ENCODE measurements at places on chromosomes 13 and 19.

DNA sequence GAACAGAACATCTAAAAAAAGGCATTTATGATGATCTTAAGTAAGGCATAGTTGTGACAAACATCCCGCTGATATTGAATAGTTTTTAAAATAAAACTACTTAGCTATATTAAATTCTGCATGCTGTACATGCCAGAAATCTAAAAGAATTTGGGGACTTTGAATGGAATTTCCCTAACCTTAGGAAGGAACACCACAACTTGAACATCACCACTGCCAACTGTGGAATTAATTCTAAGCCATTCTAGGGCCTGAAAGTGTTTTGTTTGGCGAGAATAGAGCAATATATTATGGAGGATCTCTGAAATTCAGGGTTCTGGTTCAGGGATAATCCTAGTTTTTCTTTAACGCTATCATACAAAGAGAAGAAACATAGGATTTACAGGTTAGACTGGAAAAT is 17.8 kb upstream of the LATS2 start:
- ATAC-seq = no peak

- ATAC-seq = no peak
Observed at GRCh38 chr19:51075998-51076397, 6.7 kb downstream of the KLK14 start.

DNA sequence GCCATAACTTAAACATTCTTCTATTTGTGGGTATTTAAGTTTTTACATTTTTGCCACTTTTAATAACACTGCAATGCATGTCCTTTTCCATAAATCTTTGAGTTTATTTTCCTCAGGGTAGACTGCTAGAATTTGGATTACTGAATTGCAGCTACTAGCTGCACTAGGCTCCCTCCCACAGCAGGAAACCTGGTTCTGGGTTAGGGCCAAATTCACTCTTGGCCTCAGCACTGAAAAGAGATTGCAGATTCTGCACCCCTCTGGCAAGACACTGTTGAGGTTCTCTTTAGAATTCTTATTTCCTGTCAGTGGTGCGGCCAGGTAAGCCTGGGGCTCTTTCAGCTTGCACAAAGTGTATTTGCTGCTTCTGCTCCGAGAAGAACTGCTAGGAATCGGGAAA is 155.7 kb downstream of the ENOX1 start:
- no peak for ATAC-seq

DNA sequence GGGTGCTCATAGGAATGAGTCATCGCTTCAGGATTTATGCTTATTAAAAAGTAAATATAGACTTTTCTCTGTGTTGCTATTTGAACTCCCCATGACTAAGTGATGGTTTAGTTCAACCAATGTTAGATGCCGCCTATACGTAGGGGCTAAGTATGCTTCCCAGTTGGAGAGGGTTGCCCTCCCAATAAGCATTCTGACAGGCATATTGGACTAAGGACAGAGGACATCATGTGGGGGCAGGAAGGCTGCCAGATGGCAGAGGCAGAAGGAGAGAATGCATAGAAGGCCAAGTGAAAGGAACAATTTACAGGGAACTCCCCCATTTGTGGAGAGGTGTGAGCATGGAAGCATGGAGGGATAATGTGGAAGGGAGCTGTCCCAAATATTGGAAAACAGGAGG is 318.4 kb upstream of the OBI1 start:
- no peak for ATAC-seq

DNA sequence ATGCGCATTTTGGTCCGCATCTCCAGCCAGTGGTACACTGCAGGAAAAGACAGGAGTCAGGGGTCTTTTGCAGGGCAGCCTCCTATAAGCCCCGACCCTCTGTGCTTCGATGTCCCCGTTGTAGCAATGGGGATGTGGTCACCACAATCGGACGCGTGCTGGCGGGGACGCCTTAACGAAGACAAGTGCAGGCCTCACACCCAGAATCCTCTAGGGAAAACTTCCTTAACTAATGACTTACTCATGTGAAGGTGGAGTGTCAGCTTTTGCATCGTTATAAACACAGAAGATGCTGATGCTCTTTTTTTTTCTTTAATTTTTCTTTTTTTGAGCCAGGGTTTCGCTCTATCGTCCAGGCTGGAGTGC is 22.1 kb downstream of the VASP start:
- no peak for ATAC-seq

DNA sequence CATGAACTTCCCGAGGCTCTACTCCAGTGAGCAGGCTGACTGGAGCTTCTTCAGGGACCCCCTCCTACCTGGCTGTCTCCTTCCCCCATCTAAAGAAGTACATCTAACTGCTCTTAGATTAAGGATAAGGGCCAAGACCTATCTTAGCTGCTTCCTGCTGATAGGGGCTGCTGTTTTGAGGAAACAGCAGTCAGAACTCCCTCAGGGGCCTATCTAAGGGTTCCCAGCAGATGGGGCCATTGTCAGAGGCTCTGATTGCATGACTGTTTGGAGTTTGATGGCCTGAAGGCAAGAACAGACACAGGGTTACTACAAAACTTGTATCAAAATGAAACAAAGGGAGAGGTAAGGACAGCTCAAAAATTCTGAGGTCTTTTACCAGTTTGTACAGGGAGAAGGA is 2636.9 kb upstream of the PCDH20 start:
- no peak for ATAC-seq

DNA sequence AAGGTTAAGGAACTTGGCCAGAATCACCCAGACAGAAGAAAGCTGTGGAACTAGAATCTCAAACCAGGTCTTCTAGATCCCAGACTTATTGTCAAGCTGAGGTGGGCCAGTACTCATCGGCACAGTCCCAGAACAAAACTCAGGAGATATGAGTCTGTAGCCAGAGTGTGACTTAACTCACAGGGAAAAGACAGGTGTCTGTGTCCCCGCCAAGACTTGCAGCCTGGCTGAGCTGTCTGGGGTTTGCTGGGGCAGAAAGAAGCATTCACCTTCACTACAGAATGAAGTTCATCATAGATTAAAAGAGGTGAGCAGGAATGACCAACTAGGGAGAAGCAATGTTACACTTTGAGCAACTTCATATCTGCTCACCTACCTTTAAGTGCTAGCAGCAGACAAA is 257.2 kb downstream of the FOXO1 start:
- ATAC-seq = no peak
